ENCODE measurements at places on chromosomes 13 and 19.

DNA sequence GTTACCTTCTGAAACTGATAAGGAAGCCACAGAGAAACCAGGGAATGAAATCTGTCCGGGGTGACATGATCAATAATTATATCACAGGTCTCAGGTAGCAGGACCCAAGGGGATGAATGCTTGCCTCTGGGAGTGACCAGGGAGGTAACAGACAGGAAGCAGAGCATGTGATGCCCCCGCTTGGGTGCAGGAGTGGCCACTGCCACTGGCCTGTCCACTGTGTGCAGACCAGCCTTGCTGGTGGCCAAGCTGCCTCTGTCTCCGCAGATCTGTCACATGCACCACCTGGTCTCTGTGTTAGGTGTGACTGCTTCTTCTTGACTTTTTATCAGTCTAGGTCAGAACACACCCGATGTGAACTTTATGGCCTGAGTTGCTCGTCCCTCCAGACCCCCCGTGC lies 71.8 kb downstream of the PEPD start:
- DNase-seq: no peak

DNA sequence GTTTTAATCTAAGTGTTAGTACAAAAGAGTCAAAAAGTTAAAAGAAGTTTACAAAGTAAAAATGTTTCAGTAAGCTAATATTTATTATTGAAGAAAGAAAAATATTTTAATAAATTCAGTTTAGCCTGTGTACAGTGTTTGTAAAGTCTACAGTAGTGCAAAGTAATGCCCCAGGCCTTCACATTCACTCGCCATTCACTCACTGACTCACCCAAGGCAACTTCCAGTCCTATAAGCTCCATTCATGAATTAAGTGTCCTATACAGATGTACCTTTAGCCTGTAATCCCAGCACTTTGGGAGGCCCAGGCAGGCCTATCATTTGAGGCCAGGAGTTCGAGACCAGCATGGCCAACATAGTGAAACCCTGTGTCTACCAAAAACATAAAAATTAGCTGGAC lies 24.1 kb upstream of the AKAP11 start:
- no peak for DNase-seq

DNA sequence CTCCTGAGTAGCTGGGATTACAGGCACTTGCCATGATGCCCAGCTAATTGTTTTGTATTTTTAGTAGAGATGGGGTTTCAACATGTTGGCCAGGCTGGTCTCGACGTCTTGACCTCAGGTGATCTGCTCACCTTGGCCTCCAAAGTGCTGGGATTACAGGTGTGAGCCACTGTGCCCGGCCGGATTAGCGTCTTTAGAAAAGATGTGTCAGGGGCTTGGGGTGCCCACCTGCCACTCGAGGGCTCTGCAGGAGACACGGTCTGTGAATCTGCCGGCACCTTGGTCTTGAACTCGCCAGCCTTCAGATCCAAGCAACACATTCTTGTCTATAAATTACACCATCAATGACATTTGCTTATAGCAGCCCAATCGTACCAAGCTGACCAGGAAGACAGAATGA lies 38.8 kb upstream of the TUBGCP3 start:
- DNase-seq: no peak

DNA sequence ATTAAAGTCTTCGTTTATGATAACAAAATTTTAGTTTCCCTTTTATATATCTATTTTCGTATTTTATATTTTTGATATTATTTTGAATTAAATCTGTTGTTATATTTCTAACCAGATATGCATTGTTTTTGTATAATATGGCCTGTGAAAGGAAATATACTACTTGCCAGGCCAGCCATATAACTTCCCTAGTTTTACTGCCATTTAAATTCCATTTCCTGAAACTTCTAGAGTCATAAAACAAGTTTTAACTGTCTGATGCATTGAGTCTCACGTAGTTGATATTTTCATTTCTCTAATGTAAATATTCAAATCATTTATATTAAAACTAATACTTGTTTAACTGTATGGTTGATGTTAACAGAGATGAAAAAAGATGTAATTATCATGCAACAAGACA lies 13.5 kb downstream of the ESD start:
- no peak for DNase-seq

- no peak for DNase-seq
Observed at GRCh38 chr13:26836626-26837025, 76.0 kb upstream of the GPR12 start.

GRCh38 chr19:1873524-1874473 lies 10.4 kb upstream of the KLF16 start:
- no peak for DNase-seq

DNA sequence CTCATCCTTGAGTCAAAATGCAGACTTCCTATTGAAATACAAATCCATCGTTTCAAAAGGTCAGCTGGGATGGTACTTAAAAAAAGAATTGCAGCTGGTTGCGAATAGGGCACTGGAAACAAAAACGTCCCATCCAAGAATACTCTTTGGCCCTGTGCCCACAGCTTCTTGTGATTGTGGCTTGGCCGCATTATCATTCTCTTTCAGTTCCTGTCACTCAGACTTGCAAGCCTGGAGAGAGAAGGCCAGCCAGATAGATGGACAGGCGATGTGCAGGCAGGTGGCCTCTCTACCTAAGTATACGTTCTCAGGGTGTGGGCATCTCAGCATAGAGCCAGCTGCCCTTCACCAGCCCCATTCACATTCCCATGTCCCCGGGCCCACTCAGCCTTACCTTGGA lies 208.5 kb upstream of the ZNF536 start:
- no peak for DNase-seq

DNA sequence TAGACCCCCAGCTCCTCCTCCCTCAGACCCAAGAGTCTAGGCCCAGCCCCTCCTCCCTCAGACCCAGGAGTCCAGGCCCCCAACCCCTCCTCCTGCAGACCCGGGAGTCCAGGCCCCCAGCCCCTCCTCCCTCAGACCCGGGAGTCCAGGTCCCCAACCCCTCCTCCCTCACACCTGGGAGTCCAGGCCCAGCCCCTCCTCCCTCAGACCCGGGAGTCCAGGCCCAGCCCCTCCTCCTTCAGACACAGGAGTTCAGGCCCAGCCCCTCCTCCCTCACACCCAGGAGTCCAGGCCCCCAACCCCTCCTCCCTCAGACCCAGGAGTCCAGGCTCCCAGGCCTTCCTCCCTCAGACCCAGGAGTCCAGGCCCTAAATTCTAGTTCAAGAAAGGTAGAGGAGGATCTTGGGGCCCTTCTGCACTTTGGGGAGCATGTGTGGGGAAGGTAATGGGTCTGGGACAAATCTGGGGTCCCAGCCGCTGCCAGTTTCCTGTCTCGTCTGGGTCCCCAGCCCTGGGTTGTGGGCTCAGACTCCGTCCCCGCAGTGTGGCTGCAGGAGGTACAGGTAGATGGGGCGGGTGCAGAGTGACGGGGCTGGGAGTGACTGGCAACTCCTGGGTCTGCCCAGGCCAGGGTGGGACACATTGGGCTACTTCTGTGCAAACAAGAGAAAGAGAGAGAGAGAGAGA lies 3.2 kb upstream of the TMEM190 start:
- DNase-seq: no peak

DNA sequence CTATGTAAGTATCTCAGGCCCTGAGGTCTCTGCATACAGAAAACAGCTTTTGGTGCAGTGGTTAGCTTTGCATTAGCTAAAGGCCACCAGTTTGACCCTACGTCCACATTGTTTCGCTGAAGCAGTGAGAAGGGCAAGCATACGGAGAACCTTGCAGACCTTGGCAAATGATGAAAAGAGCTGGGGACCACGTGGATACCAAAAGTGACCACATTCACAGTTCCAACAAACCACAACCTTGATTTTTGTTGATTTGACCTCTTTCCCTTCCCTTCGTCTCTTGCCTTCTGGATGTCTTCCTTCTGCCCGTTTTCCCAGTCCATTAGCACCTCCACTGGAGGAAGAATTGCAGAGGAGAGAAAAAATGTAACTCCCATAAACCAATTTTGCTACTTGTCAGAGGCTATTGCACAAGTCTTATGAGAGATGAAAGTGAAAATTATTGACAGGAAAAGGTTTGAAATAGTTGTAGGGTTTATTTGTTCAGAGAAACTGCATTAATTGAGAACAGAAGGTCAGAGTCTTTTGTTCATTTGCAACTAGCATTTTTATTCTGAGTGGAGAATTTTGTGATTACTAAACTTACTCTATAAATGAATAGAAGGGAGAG lies 293.9 kb upstream of the HTR2A start:
- no peak for DNase-seq

DNA sequence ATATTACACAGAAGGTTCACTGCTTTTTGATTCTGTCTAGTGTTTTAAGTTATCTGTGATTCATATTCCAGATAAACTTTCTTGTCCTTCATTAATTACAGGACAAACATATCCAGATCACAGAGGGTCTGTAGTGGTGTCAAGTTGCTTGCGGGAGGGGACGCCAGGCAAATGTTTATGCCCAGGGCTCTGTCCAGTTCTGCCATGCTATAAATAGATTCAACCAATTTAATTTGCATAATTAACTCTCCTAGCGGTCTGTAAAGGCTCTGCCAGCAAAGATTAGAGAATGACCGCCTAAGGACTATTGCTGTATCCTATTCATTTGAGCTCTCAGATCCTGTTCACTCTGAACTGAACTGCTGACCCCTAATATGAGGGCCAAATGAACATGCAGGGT lies 59.7 kb upstream of the TRPC4 start:
- no peak for DNase-seq

GRCh38 chr19:35309481-35310279 lies 17.7 kb downstream of the MAG start:
- DNase-seq: no peak

DNA sequence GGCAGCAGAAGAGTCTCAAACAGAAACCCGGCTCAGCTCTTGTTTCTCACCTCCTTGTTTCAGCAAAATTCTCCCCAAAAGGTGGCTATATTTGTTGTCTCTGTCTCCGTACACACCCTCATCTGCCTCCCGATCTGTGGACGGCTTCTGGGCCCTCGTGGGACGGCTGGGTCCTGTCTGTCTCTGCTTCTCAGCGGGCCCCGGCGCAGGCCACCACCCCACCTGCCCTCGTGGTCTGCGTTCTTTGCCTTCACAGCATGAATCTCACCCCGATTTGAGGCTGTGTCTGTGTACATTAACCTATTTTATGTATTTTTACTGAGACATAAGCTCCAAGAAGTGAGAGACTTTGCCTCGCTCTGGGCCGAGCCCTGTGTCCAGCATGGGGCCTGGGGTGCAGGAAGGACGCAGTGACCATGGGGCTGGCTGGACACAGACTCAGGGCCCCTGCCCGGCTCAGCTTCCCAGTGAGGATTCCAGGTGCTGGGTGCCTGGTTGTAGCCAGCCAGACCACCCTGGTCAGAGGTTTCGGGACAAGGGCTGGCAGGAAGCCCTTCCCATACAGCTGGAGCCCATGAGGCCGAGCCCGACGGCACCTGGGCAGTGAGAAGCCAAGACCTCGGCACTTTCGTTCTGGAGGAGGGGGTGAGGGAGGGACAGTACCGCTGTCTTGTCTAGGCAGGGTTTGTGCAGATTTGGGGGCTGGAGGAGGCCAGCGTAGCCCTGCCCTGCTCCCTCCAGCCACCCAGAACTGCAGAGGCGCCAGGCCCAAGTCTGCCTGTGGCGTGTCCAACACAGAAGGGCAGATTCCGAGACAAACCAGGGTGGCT lies 78.5 kb upstream of the MCF2L start:
- DNase-seq: no peak

DNA sequence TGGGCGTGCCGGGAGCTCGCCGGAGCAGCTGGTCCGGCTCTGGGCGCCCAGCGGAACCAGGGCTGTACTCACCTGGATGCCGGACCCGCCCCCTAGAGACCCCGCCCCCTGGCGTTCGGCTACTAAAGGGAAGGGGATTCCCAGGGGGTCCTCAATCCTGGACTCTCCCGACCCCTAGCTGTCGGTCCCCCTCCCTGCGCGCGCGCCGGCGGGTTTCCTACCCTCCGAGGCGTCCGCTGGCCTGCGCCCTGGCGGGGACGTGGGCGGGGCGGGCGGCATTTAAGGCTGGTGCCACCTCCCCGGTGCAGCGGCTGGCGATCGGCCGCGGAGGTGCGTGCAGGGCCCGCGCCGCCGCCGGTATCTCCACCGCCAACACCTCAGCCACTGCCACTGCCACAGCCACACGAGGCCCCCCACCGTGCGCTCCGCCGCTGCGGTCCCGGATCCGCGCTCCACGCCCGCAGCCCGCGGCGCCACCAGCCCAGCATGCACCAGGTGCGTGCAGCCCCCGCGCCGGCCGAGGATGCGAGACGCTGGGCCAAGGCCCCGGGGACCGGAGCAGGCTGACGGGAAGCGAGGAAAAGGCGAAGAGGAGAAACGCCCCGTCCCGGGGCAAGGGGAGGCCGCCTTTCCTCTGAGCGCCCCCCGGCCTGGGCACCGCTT lies at the start of gene ATP12A:
Gene ATP12A, plus strand, starts transcription at position 151 of the 663 bp plus-strand sequence. Its CDS starts 336 bp downstream, at position 487.
- no peak for DNase-seq

- no peak for DNase-seq
Observed at GRCh38 chr19:18321734-18322102, 1.2 kb downstream of the LSM4 start.

DNA sequence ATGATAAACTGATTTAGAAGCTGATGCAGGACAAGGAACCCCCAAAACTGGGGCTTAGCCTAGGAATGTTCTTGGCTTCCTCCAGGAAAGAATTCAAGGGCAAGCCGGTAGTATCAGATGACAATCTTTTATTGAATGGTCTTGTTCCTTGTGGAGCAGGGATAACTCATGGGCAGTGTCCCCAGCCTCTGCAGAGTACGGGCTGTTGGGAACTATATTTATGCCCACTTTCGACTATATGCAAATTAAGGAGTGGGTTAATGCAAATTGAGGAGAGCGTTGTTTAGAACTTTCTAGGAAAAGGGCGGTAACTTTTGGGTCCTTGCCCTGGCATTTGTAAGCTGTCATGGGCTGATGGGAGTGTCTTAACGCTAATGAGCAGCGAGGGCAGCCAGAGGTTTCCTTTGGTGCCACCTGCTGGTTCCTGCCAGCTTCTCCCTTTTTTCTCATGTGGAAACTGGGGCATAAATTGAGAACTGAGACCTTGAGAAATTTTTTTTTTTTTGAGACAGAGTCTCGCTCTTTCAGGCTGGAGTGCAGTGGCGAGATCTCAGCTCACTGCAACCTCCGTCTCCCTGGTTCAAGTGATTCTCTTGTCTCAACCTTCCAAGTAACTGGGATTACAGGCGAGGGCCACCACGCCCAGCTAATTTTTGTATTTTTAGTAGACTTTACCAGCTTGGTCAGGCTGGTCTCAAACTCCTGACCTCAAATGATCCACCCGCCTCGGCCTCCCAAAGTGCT lies 79.4 kb upstream of the ABCC4 start:
- peak; percentile 75 for DNase-seq

All from iPS DF 19.7 (cell line).